ENCODE measurements at places on chromosomes 7 and 10. TPM values are rescaled to one million over a fixed set of nuclear protein-coding genes. Genes with fewer than 3 reads are reported as not detected.

DNA sequence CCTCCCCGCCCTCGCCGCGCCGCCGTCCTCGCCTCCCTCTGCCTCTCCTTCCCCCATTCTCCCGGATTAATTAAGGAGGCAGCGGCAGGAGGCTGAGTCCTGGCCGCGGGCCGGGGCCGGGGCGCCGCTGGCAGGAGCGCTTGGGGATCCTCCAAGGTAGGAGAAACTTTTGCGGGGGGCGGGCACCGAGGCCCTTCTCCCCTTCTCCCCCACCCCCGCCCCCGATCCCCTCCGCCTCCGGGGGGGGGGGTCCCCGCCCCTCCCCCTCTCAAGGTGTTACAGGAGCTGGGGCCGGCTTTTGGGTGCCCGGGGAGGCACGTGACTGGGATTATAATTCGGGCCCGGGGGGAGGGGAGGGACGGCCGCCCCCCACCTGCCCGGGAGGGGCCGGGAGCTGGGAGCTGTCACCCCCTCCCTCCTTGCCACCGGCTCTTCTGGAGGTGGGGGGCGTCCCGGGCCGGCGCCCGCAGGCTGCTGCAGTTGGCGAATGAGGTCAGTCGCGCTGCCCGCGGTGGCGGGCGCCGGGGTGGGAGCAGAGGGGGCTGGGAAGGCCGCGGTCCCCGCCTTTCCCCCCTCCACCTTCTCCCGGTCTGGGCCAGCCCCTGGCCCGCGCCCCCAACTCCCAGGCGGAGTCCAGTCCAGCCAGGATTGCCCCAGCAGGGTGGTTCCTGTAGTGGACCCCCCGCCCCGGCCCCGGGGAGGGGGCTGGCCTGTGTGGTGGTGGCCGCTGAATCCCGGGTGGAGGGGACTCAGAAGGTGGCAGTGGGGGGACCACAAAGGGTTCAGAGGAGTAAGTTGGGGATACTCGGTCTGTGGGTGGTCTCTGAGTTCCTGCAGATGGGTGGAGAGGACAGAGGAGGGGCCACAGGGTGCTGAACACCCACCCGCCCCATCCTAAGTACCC is 567 bp downstream of the GTF2IRD1 start:
- no peak for DNase-seq

GRCh38 chr7:128266883-128267594 is 26.0 kb downstream of the LEP start:
- peak; percentile 47 for DNase-seq

GRCh38 chr7:130901209-130901783 is 167.3 kb upstream of the KLF14 start:
- DNase-seq, result peak; percentile 86

Gene GDF10
- total RNA-seq, result 0.89 TPM

Gene NIPSNAP2
- 196 TPM for total RNA-seq

All from left cardiac atrium (tissue), 4 donors.